ENCODE measurements at places on chromosomes 13 and 19.

DNA sequence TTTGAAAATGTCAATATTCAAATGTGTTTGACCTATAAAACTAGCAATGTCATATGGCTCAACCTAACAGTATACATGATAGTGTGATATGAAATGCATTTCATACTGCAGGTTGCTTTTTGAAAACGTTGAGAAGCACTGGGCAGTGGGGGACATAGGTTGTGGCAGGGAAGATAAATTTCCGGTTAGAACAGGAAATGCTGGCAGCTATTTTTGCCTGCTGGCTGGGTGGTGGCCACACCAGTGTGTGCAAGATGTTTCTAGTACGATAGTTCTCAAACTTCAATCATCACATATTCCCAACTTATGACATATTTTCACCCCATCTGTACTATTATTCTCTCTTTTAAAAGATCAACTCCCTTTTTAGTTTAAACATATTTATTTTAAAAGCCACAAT is 17.2 kb downstream of the FXYD5 start:
- no peak for DNase-seq

DNA sequence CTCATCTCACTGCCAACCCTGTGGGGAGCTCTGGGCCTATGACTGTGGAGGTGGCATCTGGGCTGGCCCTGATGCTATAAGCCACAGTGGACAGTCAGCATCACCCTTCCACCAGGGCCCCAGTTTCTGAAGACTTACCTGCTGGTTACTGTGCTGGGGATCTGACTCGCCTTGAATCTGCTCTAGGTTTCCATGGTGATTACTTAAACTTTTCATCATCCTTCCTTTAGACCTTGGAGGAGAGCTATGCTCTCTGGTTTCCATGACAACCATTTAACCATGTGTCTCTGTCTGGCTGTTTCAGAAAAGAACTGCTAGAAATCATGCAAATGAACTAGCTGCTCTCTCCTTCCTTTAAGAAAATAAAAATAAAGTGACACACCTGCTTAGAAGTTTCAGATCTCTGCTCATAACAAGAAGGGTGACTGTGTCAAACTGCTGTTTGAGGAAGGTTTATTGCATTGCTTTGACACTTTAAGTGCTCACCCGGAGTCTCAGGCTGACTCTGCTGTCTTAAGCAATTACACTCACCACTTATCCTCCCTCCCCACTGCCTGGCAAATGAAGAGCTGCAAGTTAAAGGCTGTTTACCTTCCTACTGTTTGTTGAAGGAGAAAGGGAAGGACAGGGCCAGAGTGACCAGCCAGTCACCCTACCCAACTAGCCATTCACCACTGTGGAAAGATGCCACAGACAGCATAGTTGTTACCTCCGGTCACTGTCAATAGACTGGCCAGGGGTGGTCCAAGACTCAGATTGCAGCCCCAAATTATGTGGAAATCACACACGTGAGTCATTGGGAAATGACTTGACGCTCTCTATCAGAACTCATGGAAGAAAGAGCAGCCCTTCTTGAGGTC is 87.6 kb downstream of the HSPH1 start:
- peak; percentile 47 for DNase-seq

DNA sequence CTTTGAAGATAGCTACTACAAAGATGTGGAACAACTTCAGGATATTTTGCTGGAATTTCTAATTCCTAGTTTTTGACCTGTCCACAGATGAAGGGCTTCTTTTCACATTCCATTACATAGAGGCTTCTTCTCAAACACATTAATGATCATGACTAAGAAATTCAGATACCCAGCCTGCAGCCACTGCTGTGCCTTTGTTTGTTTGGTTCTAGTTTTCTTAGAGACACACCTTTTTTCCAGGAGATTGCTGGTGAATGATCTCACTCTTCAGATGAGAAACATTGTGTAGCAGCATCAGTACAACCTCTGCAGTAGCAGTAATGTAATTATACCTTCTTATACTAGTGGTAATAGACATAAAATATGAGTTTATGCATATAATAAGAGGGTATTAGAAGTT is 5.0 kb downstream of the TDRD3 start:
- no peak for DNase-seq

DNA sequence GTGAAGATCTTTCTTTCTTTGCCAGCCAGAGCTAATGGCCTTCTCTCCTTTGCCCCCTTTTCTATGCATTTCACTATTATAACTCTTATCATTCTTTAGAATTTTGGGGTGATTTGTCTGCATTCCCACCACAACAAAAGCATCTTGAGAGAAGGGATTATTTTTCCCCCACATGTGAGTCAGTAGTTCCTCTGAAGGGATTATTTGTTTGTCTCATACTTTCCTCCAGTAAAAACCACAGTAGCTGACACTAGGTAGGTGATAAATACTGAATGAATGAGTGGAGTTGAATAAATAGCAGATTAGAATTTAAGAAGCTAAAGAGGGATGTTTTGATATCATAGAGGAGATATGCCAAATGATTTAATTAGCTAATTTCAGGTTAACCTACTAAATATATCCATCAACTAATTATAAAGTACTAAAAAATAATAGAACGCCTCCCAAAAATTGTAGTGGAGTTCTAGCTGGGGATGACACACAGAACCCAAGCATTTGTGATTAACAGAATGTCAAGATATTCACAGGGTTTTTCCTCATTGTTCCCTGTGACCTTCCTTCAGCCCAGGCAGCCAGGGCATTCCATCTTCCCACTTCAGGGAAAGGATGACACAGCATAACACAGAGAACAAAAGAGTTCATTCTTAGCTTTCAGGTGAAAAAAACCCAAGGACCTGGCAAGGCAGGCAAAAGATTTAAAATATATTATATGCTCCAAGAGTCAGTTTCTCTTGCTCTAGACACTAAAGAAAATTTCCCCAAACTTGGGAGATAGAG is 3.5 kb upstream of the TBC1D4 start:
- DNase-seq: no peak

DNA sequence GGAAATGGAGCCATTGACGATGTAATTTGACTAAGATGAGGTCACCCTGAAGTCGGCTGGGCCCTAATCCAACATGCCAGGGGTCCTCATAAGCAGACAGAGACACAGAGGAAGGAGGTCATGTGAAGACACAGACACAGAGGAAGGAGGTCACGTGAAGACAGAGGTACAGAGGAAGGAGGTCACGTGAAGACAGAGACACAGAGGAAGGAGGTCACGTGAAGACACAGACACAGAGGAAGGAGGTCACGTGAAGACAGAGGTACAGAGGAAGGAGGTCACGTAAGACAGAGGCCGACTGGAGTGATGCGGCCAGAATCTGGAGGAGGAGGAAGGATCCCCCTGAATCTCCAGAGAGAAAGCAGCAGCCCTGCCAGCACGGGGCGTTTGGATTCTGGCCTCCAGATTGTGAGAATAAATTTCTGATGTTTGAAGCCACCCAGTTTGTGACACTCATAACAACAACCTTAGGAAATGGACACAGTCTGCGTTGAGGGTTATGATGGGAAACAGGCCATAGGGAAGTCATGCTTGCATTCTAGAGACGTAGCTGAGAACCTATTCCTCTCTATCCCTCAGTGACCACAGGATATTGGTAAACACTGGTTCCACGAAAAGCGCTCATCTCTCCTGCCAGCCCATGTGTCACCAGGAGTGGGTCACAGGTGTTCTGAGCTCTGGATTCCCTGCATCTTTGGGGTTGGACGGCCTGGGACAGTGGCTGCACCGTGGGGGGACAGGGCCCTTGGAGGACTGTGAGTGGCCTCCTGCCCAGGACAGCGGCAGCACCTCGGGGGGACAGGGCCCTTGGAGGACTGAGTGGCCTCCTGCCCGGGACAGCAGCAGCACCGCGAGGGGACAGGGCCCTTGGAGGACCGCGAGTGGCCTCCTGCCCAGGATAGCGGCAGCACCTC is 108.5 kb downstream of the SOX1 start:
- no peak for DNase-seq

GRCh38 chr19:12872255-12872654 is 9.0 kb downstream of the DNASE2 start:
- DNase-seq: no peak

DNA sequence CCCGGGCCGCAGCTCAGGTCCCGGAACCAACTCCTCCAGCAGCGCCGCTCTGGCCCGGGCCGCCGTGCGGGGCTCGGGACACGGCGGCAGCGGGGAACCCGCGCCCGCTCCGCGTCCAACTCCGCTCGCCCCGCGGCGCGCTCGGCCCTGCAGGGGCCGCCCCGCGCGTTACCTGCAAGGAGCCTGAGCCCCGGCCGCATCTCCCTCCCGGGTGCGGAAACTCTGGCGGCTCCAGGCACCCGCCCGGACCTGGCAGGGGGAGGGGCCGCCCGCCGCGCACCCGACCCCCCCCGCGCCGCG is at the start of gene TMTC4:
TSS of gene TMTC4 (minus strand) at position 224 of the 300 bp plus-strand sequence. CDS start 4,433 bp downstream, outside the sequence.
- no peak for DNase-seq

GRCh38 chr19:33462112-33462791 is 59.3 kb downstream of the PEPD start:
- DNase-seq: no peak

GRCh38 chr19:30084390-30084819 is 142.4 kb downstream of the URI1 start:
- DNase-seq: no peak

GRCh38 chr19:11278670-11279069 is 16.3 kb upstream of the DOCK6 start:
- DNase-seq: no peak

DNA sequence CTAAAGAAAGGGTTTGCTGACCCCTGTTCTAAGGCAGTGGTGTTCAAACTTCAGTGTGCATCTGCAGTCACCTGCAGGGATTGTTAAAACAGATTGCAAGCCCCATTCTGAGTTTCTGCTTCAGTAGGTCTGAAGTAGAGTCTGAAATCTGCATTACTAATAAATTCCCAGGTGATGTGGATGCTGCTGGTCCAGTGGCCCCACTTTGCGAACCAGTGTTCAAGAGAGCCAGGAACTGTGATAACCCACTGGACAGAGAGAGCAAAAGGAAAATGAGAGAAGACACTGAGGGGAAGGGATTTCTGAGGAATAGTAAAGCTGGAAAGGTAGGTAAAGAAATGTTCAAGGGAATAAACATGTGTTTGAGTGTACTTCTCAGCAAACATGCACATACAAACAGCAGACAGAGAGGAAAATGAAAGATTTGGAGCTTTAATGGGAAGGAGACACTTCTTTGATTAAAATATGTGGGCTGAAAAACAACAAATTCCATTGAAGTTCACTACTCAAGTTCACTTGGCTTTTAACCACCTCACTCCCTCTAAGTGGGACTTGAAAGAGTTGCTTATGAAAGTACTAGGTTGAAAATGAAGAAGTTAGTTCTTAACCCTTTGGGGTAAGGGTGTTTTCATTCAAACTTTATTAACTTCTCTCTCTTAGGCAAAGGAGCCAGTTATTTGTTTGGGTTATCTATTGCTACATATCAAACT is 26.4 kb upstream of the FAM216B start:
- no peak for DNase-seq

DNA sequence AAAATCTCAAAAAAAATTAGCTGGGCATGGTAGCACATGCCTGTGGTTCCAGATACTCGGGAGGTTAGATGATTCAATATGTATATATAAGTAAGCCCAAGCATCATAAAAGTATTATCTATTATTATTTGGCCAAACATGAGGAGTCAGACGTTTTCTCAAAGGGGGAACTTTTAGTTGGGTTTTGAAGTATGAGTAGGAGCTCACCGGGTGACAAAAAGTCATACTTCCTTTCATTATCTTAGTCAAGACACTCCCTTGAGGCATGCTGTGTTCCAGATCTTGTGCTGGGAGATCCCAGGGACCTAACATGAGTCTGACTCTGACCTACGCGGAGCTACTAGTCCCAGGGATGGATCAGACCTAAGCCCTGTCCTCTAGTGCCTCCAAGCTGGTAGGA is 8.2 kb upstream of the MYH14 start:
- DNase-seq: no peak

- DNase-seq: no peak
Observed at GRCh38 chr19:30862876-30863275, 486.4 kb downstream of the TSHZ3 start.

GRCh38 chr19:57688011-57688763 is 6.4 kb downstream of the ZNF551 start:
- DNase-seq: no peak

GRCh38 chr19:1217366-1217765 is 11.8 kb downstream of the STK11 start:
- DNase-seq: no peak

- DNase-seq: no peak
Observed at GRCh38 chr13:24292481-24292880, 16.9 kb upstream of the C1QTNF9 start.

DNA sequence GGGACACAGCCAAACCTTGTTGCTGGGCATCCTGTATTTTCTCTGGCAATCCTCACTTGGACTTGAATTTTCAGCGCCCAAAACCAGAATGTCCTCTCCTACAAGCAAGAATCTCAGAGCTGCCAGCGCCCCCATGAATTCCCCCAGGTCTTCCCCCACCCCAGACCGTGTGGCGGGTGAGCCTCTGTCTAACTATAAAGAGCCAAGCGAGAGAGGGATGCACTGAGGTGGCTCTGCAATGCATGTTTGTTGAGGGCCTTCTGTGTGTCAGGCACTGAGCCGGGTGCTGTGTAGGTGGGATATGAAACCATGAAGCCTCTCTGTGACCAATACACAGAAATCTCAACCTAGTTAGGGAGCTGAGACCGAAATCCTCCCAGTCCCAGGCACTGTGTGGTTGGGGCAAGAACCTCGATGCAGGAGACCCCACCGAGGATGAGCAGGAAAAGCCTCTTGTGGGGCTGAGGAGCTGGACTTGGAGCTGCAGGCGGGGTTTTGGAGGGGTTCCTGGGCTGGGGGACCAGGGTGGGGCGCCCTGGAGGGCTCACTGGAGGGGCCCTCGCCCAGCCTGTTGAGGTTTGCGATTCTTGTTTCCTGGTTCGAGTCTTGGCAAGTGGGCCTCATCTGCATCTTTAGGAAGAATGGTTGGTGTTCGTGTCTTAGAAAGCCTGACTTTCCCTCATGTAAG is 12.4 kb upstream of the PROZ start:
- DNase-seq: no peak

GRCh38 chr13:104837756-104838155 is 1697.7 kb downstream of the EFNB2 start:
- DNase-seq: no peak

GRCh38 chr13:113895436-113895835 is 31.6 kb upstream of the GAS6 start:
- DNase-seq: no peak

- no peak for DNase-seq
Observed at GRCh38 chr19:42253245-42254088, 1.5 kb downstream of the ERF start.

DNA sequence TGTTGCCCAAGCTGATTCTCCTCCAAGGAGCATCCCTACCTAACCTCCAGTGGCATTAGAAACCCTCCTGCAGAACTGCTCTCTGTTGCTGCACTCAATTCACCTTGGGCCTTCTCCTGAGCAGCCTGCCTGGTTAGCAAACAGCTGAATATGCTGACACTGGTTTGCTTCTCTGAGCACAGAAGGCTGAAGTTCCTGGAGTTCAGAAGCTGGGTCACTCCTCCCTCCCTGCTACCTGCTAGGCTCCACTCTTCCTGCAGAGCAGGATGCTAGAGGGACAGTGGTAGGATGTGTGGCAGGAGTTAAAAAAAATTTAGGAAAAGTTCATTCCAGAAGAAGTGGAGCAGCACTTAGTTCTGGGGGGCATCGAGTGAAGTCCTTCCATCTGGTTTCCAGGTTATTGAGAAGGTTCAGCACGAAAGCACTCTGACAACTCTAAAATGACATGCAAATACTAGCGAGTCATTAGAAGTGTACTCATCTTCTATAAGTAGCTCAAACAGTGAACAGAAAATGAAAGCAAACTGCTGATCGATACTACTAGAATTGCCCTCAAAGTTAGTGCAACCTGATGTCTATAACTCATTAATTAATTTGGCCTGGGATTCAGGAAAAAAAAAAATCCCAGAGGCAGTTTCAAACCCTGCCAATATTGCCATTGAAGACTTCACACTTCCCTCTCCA is 293.7 kb downstream of the POU4F1 start:
- DNase-seq: no peak

- no peak for DNase-seq
Observed at GRCh38 chr19:19528721-19529490, at the start of gene YJEFN3. Gene YJEFN3 (plus strand): TSS chr19:19528911. CDS start chr19:19528933, 22 bp downstream.

Data from stimulated activated CD8-positive, alpha-beta memory T cell treated with anti-CD3 and anti-CD28 coated beads, Interleukin-7, amount 100 ng/mL, for 48 hours (primary cell).